GM06990 (cell line): ENCODE measurements at places on chromosomes 13 and 19.

- no peak for DNase-seq
Measured at GRCh38 chr13:65461590-65461989, 1768.5 kb downstream of the PCDH9 start.

DNA sequence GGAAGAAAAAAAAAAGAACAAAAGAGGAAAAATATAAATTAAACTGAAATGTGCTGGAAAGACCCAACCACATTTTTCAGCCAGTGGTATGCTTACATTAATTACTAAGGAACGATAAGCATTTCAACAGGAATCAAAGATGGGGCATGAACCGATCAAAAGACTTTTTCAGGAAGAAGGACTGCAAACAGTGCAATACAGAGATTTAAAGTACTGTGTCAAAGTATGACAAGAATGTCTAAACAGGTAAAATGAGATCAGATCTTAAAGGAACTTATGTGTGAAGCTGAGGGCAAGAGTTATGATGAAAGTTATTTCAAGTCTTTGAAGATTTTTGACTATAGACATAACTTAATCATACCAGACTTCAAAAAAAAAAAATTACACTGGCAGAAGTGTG, 1761.8 kb downstream of the SLITRK5 start:
- no peak for DNase-seq

DNA sequence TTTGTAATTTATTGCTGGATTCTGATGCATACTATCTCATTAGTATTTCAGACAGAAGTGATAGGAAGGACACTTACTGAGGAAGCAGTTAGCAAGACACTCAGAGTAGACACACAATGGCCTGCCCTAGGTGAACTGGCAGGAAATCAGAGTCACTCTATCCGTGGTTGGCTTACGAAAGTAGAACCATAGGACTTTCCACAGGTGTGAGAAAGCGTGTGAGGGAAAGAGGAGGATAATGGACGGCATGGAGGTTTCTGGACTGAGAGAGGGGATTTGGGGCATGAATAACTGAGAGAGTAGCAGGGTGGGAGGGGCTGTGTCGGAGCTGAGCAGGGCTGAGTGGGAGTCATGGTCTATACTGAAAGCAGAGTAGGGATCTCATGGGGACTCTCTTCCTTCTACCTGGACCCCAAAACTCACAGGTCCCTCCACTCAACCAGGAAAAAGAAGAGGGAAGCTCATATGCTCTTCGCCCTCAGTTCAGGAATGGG, 18.7 kb upstream of the EID2 start:
- no peak for DNase-seq

DNA sequence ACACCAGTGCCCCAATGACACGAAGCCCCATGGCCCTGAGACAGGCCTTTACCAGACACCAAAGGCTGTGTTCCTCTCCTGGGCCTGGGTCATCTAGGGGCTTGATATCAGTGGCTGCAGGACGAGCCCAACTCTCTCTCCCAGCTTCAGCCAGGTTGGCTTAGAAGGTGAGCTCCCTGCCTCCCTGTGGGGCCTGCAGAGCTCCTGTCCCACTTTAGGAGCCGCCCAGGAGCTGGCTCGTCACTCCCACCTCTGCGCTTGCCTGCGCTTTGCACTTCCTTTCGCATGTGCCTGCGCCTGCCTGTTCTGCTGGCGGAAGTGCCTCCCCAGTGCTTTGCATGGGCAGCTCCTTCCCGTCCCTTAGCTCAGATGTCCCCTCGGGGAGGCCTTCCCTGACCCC, 4.9 kb downstream of the CALM3 start:
- no peak for DNase-seq

- no peak for DNase-seq
Measured at GRCh38 chr13:66617786-66618185, 612.4 kb downstream of the PCDH9 start.

GRCh38 chr19:49937750-49938381, 8.6 kb upstream of the NUP62 start:
- DNase-seq: peak; percentile 82

- no peak for DNase-seq
Measured at GRCh38 chr13:110554227-110554836, 7.2 kb downstream of the RAB20 start.

DNA sequence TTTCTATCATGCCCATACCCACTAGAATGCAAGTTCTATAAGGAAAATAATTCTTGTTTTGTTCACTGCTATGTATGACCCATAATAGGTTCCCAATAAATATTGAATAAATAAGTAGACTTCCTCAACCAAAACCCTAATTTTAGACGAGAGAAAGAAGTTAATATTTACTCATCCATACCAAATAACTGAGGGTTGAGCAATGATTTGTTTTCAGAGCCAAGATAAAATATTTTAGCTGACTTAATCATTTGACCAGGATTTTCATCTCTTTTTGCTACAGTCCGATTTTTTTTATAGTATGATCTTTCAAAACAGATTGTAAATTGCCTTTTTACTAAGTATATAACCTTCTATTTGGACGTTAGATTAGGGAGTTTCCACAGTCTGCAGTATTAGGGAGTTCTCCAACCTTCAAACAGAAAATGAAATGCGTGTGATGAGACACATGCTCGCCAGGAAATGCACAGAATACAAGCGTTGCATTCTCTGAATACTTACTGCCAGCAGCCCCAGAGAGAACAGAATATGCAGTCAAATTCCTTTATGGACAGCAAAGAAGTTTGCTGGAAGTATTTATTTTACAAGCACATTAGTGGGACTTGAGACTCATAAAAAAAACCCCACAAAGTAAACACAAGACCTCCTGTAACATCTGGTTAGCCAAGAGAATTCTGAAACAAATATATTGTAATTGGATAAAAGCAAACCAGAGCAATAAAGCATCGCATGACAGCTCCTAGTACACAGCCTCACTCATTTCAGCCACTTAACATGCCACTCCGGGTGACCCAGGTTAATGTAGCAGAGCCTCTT, 230.0 kb downstream of the MYO16 start:
- no peak for DNase-seq

DNA sequence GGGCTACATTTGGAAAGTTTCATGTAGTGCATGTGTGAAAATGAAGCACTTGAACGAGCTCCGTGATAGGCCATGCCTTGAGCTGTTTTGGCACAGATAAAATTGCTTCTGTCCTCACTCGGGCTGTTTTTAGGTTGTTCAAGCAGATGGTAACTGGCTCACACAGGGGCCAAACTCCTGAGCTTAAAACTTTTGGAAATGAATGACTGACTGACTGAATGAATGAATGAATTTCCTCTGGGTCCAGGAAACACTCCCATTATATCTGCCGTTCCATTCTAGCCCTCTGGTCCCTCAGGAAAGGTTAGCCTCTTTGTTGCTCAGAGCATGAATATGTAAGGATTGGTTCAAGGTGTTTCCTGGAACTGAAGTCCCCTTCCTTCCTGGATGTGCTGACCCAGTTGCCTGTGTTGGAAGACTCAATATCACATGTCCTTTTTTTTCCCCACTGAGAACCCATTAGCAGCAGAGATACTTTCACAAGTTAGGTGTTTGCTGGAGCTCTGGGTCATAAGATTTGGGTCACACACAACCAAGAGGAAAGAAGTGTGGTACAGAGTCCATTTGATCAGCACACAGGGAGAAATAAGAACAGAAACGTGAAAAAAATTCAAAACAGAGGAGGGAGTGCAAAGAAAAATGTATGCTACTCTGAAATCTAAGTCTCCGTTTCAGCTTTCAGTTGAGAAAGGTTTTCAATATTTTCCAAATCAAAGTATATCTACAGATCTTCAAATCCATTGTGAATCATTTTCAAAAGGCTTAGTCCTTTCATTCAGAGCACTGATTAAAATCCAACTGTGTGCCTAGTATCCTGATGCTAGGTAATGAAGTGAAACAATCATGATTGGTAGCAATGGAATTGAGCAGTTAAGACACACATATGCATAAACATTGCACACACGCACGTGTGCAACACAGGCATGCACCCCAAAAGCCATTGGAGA, 18.9 kb downstream of the MBNL2 start:
- DNase-seq: no peak

GRCh38 chr19:12769689-12770088, 5.7 kb downstream of the HOOK2 start:
- no peak for DNase-seq

DNA sequence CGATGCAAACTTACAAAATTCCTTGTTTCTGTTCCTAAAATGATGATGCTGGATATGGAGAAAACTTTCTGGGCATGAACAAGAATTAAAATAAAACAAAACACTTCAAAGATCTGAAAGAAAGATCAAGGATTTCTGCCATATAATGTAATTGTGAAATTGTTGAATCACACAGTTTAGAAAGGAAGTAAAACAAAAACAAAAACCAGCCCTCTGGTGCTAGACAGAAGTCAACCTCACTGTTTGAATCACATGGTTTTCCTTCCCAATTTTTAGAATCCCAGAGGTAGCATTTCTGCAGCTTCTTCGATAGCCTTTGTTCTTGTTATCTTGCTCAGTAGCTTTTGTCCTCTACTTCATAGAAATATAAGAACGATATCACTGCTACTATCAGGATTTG, 118.2 kb upstream of the ARGLU1 start:
- no peak for DNase-seq

- no peak for DNase-seq
Measured at GRCh38 chr13:101465877-101466276, 13.4 kb downstream of the ITGBL1 start.

- peak; percentile 87 for DNase-seq
Measured at GRCh38 chr19:46717034-46717715, at the start of gene PRKD2. Gene PRKD2, minus strand, starts transcription at chr19:46717114. Its CDS starts 744 bp downstream, at chr19:46716370.

DNA sequence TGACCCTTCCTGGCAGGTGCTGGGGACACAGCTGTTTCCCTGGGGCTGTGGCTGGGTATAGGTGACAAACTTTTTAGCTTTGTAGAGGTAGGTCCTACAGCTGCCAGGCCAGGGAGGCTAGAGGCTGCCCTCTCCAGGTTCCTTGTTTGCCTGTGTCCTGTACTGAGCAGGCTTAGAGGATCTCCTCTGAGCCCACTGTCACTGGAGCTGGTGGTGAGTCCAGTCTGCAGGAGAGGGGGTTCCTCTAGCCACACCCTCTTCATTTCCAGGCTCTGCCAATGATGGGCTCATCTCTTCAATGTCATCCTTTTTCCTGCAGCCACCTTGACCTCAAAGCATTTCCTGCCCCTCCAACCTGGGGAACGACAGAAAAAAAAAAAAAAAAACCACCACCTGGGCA, 12.6 kb upstream of the RAB11B start:
- DNase-seq: no peak

DNA sequence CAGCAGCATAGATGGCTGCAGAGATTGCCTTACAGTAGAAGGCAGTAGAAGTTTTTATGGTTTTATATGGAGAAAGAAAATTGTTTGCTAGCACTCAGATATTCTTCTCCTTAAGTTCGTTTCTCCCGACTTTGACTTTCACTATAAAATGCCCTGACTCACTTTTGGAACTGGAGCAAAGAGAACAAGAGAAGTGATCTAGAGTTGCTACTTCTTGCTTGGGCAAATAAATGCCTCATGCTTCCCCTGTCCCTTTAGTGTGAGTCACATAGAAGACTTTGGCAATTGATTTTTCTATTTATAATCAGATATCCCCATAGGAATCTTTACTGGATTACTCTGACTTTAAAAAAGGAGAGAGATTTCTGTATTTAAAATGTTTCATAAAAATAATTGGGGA, 46.9 kb downstream of the ITGBL1 start:
- DNase-seq: no peak

DNA sequence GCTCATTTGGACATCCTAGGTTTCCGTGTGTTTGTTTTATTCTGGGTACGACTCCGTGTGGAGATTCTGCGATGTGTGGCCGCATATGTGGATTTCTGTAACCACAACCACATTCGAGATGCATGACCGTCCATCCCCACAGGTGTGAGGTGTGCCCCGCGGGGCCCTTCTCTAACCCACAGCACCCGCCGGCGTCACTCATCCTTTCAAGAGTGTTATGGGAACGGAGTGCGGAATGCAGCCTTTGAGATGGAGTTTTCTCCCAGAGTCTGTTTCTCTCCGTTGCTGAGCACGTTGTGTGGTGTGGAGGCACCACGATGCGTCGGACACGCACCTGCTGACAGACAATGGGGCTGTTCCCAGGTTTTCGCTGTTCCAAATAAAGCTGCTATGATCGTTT, 40.0 kb downstream of the C13orf46 start:
- DNase-seq: no peak

GRCh38 chr19:47352095-47352494, 3.0 kb downstream of the DHX34 start:
- no peak for DNase-seq

DNA sequence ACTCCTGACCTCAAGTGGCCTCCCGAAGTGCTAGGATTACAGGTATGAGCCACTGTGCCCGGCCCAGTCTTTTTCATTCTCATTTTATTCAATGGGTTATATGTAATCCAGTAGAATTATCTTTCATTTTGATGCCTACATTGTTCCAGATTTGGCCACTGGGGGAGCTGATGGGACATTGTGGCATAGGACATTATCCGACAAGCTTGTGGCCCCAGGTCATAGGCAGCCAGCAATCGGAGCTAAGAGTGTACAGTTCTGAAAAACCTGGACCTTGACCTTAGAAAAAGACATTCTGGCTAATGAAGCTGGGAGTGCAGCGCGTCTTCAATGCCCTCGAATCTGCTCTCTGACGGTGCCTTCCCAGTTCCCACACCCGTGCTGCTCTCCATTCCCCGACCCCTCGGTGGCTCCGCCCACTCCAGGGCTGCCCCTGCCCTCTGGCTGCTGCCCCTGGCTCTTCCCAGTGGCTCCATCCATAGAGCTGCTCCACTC, 108.7 kb downstream of the TEX29 start:
- no peak for DNase-seq

GRCh38 chr19:3604227-3604986, 2.3 kb downstream of the TBXA2R start:
- no peak for DNase-seq

DNA sequence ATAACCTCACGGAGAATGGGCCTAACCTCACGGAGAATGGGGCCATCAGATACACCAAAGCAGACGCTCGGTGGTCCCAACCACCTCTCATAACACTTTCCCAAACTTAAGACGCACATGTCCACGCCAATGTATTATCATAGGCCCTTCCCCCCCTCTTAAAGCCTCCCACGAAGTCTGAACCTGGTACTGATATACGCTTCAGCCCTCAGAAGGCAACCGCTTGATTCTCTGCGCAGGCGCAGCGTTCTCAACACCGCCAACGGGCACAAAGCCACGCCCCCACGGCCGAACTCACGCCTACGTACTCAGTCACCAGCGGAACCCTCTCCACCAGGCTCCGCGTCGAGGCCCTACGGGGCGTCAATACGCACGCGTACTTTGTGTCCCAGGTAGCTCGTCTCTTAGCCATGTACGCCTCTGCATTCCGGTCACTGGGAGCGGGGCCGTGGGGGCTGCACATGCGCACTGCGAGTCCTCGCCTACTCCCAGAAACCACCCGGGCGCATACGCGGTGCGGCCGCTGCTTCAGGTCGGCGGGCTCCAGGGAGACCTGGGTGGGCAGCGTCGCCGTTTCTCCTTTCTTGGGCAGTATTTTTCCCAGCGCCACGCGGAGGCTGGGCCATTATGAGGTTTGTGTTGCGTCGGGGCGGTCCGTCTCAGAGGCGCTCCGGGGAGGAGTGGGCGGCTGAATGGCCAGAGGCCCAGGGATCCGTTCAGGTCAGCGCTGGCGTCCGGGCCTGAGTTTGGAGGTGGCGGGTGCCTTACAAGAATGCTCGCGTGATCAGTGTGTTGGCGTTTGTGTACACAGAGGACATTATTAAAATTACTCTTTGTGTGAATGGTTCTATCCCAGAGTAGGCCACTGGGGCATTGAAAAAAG, 25.3 kb downstream of the ZNF582 start:
- DNase-seq: peak; percentile 89

- no peak for DNase-seq
Measured at GRCh38 chr13:40609972-40610726, 56.3 kb downstream of the FOXO1 start.
